Stimulated activated CD4-positive, alpha-beta T cell treated with anti-CD3 and anti-CD28 coated beads, Interleukin-12 subunit alpha, Interleukin-12 subunit beta, amount 100 ng/mL, for 4 hours (primary cell): ENCODE measurements at places on chromosomes 13 and 19.

DNA sequence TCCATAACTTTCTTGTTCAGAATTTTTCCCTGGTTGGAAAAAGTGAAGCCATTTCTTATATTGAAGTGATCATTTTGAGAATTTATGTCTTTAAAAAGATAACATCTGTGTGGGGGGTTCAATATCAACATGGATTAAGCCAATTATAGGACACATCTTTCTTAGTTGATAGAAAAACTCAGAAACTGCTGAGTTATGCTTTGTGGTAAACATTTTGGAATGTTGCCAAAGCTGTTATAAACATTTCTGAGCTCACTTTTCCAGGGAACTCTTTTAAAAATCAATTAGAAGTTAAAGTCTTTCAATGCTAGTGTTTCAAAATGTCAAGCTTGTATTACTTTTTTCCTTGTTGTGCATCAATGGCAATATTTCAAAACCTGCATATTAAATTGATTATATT lies 248.8 kb downstream of the DACH1 start:
- DNase-seq: no peak

DNA sequence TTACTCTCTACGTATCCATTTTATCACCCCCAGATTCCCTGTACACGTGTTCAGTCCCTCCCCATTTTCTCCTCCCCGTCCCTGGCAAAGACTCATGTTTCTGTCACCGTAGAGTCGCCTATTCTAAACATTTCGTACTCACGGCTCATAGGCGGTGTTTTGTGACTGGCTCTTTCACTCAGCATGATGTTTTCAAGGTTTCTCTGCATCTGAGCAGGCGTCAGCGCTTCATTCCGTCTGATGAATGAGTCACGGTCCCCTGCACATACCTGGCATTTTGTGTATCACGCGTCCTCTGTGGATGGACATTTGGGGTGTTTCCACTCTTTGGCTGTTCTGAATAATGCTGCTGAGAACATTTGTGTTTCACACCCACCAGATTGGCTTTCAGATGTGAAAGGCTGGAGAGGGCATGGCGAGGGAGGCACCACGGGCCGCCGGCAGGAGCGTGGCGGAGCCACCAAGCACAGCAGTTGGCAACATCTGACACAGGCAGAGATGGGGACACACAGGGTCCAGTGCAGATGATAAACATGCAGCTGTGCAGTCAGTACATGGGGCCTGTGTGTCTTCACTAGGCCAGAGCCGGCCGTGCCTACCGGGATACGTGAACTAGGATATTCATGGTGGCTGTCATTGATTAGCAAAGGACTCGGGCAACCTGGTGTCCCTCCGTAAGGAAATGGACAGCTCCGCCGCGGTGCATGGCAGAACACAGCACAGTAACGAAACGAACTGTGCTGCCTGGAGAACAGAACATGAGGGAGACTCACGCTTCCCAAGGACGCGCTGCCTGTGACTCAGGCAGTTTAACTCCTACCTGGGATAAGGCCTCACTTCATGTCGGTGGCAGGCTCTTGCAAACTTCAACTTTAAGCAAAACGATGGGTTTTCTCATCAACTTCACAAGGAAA lies 117.2 kb downstream of the ATP11A start:
- DNase-seq: no peak

DNA sequence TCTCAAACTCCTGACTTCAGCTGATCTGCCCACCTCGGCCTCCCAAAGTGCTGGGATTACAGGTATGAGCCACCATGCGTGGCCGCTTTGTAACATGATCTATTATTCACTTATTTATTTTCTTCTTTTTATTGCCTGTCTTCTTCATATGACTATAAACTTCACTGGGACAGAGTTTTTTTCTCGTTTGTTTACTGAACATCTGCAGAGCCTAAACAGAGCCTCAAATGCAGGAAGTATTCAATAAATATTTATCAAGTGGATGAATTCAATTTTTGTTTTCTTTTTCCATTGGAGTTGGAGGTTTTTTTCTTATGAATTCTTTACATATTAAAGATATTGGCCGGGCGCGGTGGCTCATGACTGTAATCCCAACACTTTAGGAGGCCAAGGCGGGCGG lies 54.7 kb downstream of the SKA3 start:
- no peak for DNase-seq

GRCh38 chr19:51096473-51097165 lies 11.6 kb downstream of the CTU1 start:
- DNase-seq: no peak

DNA sequence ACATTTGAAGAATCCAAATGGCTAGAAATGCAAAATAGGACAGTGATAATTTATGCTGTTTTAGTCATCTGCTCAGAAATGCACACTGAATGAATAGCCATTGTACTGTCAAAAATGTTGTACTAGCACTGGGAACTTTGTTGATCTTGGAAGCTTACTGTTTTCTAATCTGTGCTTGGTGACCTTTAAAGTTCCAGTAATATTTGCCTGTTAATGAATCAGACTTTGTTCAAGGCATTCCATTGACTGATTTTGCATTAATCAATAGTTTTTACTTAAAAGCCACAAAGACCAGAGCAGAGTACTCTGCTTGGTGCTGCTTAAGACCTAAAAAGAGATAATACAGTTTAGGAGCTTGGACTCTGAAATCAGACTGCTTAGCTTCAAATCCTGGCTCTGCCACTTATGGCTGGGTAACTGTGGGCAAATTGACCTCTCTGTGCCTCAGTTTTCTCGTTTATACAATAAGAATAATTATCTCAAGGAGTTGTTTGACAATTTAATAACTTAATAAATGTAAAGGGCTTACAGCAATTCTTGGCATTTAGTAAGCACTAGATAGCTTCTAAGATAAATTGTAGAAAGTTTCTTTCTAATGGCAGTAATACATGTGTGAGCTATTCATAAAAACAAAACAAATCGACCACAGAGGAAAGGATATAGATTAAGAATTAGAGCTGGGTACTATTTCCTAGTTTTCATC lies 4.6 kb upstream of the SLAIN1 start:
- DNase-seq: no peak

DNA sequence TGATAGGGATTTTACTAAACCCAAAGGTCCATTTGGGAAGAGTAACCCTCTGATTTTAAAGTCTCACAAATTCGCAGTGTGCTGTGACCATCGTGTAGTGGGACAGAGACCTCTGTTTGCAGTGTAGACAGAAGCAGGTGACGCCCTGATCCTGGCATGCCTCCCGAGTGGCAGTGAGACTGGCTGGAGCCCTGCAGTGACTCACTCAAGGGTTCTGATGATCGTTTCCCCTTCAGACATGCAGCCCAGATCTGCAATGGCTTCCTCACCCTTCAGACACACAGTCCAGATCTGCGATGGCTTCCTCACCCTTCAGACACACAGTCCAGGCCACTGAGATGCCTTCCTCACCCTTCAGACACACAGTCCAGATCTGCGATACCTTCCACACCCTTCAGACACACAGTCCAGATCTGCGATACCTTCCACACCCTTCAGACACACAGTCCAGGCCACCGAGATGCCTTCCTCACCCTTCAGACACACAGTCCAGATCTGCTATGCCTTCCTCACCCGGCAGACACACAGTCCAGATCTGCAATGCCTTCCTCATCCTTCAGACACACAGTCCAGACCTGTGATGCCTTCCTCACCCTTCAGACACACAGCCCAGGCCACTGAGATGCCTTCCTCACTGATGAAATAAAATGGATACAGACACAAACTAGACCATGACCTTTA lies 125.2 kb downstream of the ATP11A start:
- no peak for DNase-seq

GRCh38 chr13:41835871-41836270 lies 125.0 kb downstream of the VWA8 start:
- no peak for DNase-seq

- DNase-seq: no peak
Observed at GRCh38 chr13:93655154-93655553, 428.5 kb downstream of the GPC6 start.

DNA sequence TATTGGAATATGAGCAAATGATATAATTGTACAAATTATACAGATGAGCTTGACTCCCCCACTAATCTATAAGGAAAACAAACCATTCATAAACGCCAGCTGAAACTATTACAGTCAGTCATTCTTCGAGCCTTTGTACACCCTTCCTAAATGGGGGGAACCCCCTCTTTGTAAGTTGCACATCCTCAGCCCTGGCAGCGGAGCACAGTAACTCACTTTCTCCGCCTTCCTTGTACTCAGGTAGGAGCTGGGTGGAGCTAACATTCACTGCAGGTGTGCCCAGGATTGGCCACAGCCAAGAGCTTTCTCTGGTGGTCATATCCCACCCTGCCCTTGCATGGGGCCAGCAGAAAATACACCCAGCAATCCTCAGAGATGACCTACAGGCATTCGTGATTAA lies 28.6 kb downstream of the PIN1 start:
- DNase-seq: no peak

GRCh38 chr13:29562786-29563438 lies 32.6 kb downstream of the SLC7A1 start:
- no peak for DNase-seq

GRCh38 chr19:33660410-33661124 lies 38.8 kb downstream of the CHST8 start:
- no peak for DNase-seq
